Esophagus squamous epithelium (tissue), 5 donors: ENCODE measurements at places on chromosomes 2 and 18.

DNA sequence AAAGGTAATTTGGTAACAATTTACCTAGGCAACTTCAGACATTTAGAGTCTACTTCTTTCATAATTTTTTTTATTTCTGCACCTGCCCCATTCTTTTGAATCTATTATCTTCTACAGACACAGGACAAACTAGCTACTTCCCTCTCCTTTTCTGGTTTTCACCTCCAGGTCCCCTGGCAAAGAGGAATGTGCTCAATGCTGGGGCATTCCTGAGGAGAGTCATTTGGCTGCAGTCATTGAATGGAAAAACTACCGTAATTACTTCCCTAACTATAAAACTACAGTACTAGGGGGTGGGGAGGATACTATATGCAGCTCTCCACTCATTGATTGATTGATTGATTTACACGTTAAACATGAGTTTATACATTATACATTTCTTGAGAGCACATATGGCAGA lies 11.2 kb upstream of the ARHGAP28 start:
- no peak for DNase-seq

DNA sequence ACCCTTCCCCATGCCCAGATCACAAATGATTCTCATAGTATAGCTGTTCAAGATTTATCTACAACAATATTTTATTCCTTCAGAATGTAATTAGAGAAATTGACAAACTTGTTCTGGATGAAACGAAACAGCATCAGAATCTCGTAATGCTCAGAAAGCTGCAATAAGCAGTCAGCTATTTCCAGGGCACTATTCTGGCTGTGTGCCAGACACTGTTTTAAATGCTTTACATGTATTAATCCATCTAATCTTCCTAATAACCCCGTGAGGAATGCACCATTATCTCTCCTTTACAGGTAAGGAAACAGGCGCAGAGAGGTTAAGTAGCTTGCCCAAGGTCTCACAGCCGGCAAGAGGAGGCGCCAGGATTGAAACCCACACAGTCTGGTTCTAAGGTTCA lies 10.1 kb upstream of the LYPD6B start:
- DNase-seq = no peak

- no peak for DNase-seq
These were observed 766 bp downstream of the CCDC85A start for GRCh38 chr2:56184500-56185011.

GRCh38 chr2:11667194-11667593 lies 2.8 kb downstream of the NTSR2 start:
- DNase-seq = no peak

- no peak for DNase-seq
These were observed 15.7 kb upstream of the TRIB2 start for GRCh38 chr2:12700989-12701388.
